Kidney (tissue), 22 donors: ENCODE measurements at places on chromosomes 3 and 15. TPM values are rescaled to one million over a fixed set of nuclear protein-coding genes. Genes with fewer than 3 reads are reported as not detected.
A peak's percentile ranks its signal among the peaks of the same experiment; 100 is the strongest.

The AGTR1 gene
- total RNA-seq = 5.6 TPM

GRCh38 chr3:4474683-4475490, 7.8 kb upstream of the SUMF1 start:
- H3K4me1 ChIP-seq = peaks cover 2% of the 10 kb centered on the region
- H3K4me3 ChIP-seq = no peak overlapping the region
- no peaks in the 10 kb centered on the region for H3K36me3 ChIP-seq

GRCh38 chr15:74240897-74241614, 4.9 kb downstream of the CCDC33 start:
- no peak for DNase-seq
- H3K4me3 ChIP-seq = no peak overlapping the region
- H3K36me3 ChIP-seq = no peaks in the 10 kb centered on the region
- peaks cover 34% of the 10 kb centered on the region for H3K4me1 ChIP-seq
- no peak overlapping the region for H3K27ac ChIP-seq

DNA sequence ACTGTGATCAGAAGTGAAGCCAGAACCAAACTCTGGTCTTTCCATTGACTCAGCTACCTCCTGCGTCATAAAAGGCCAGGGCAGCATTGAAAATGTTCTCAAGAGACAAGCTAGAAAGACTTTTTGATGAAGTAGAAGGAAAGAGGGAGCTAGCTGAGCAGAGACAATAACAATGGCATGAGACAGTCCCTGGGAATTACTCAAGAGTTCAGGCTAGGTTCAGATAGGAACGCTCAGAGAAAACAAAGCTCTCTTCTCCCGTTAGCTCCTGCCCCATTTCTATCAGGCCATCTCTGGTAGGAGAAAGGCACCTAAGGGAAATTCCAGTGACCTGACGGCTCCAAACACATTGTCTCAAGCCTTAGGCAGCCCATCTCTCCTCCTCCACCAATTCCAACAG, 7.0 kb upstream of the OXTR start:
- no peak overlapping the region for H3K27ac ChIP-seq
- no peak overlapping the region for H3K4me3 ChIP-seq
- no peak for DNase-seq
- no peaks in the 10 kb centered on the region for H3K36me3 ChIP-seq

DNA sequence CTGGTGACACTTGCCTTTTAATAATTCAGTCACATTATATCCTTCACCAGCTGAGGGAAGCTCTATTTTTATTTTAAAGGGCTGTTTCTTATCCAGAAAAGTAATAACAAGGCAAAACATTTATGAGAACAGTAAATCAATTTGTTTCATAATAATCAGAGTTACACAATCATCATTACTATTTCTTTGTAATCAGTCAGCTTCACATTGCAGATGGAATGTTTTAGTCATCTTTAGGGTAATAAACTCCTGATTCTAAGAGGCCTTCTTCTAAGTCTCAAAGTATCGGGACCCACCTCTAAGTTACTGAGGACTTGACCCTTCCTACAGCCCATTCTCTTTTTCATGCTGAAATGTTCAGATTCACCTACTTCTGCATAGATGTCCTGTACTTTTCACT, 298.3 kb upstream of the TGFBR2 start:
- no peaks in the 10 kb centered on the region for H3K27me3 ChIP-seq
- peak overlapping the region; percentile 74 for H3K27ac ChIP-seq
- H3K36me3 ChIP-seq = no peaks in the 10 kb centered on the region
- H3K4me3 ChIP-seq = no peak overlapping the region

DNA sequence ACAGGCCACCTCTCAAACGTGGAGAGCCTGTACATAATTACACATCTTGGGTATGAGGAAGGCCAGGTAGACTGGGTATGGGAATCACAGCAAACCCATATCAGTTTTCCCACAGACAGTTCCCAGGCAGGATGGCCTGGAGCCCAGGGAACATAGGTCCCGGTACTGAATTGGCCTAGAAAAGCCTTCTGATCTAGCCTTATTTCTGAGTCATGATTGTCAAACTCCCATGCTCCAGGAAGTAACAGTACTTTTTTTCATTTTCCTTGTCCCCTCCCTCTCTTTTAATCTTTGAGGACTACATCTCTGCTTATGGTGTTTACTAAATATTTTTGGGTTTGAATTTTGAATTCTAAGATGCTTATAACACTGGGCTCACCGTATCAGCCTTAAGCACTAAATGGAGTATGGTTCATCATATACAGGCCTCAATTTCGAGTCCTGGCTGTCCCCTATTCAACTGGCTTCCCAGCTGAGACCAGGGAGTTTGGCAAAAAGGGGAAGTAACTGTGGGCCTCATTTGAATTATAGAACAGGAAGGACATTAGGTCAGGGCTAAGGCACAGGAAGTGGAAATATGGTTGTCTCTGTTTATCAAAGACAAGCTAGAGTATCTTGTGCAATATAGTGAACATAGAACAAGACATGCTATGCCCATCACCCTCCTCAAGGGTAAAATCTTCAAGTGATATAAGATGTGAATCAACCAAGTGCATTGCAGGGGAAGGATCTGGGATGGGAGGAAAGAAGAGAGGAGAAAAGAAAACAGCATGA, 494.6 kb downstream of the NTRK3 start:
- DNase-seq = no peak
- no peak overlapping the region for H3K4me3 ChIP-seq
- H3K4me1 ChIP-seq = no peaks in the 10 kb centered on the region
- no peaks in the 10 kb centered on the region for H3K36me3 ChIP-seq
- no peak overlapping the region for H3K27ac ChIP-seq
- H3K27me3 ChIP-seq = no peaks in the 10 kb centered on the region
